Fibroblast of upper back skin (primary cell): ENCODE measurements at places on chromosomes 4 and X.

DNA sequence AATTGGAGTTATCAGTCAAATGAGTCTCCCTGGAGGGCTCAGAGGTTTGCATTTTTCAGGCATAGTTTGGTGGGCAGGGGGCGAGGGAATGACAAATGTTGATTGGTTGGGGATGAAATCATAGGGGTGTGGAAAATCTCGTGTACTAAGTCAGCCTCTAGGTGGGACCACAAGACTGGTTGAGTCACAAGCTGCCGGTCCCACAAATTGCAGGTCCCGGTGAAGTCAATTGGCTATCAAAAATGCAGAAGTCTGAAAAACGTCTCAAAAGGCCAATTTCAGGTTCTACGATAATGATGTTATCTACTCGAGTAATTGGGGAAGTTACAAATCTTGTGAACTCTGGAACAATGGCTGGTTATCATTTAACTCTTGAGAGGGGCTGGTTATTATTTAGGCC lies 98.8 kb upstream of the DHX15 start:
- peak; percentile 9 for DNase-seq

- no peak for DNase-seq
These were observed 519.1 kb downstream of the IQCM start for GRCh38 chr4:149296503-149296902.

GRCh38 chr4:82419451-82419850 lies 10.8 kb downstream of the HNRNPDL start:
- no peak for DNase-seq

GRCh38 chr4:126627255-126627654 lies 1005.5 kb upstream of the INTU start:
- DNase-seq: peak; percentile 53

- DNase-seq: peak; percentile 42
These were observed 38.8 kb upstream of the BEX4 start for GRCh38 chrX:103175944-103176753.
